ENCODE measurements at places on chromosomes 5 and 9.
A peak's percentile ranks its signal among the peaks of the same experiment; 100 is the strongest.

GRCh38 chr5:7169240-7169878, 226.6 kb upstream of the ADCY2 start:
- DNase-seq = no peak

GRCh38 chr5:4758550-4758949, 381.6 kb upstream of the ADAMTS16 start:
- no peak for DNase-seq

GRCh38 chr5:159456722-159457465, 126.6 kb upstream of the IL12B start:
- DNase-seq = no peak

DNA sequence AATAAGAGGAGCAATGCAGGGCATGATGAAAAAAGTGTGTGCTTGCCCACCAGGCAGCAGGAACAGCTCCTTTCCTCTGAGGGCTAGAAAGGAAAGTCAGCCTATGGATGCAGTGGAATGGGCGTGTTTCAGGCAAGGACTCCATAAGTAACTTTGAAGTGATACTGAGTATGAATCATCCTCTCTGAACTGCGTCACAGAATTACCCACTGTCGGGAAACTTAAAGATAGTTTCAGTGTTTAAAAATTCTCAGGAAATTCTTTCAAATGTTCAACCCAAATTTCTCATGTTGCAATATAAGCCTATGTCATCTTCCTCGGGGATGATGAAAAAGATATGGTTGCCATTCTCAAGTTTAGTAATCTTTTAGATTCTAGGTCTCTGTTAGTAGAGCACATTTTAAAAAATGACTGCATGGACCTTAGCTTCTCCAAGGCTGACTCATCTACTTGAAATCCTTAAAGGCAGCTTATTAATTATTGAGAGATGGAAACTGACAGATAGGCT, 27.7 kb downstream of the PTCD2 start:
- peak; percentile 97 for DNase-seq

DNA sequence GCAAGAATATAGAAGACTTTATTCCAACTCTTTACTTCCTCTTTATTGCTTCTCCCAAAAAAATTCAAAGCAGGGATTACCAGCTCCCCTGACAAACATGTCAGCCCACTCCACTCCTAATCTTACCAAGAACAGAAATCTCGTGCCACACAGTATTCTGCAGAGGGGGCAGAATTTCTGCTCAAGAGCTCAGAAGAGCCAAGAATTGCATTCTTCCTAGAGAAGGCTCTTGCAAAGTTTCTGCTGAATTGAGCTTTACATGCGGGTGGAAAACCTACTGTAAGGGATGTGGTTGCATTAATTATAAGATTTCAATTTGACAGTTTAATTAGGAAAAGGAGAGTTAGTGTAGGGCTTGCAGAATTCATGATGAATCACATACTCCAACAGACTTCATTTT, 428.5 kb downstream of the CETN3 start:
- DNase-seq = no peak

- no peak for DNase-seq
These were observed 299.3 kb downstream of the ANXA1 start for GRCh38 chr9:73451003-73451402.

GRCh38 chr5:1374679-1375055, 29.8 kb upstream of the CLPTM1L start:
- DNase-seq = no peak

- no peak for DNase-seq
These were observed 93.9 kb downstream of the SLC44A1 start for GRCh38 chr9:105338308-105338707.

DNA sequence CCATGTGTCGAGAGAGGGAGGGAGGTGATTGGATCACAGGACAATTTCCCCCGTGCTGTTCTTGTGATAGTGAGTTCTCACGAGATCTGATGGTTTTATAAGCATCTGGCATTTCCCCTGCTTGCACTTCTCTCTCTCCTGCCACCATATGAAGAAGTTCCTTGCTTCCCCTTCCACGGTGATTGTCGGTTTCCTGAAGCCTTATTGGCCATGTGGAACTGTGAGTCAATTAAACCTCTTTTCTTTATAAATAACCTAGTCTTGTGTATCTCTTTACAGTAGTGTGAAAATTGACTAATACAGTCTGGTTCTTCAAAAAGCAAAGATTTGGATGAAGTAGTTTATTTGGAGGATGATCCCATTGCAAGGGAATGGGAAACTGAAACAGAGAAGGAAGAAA, 11.3 kb upstream of the MIER3 start:
- no peak for DNase-seq

- DNase-seq = no peak
These were observed 20.6 kb upstream of the CMBL start for GRCh38 chr5:10328323-10328722.

- DNase-seq = no peak
These were observed 13.4 kb upstream of the TNIP1 start for GRCh38 chr5:151094030-151094851.

GRCh38 chr9:133707065-133707762, 30.9 kb downstream of the SARDH start:
- peak; percentile 60 for DNase-seq

- DNase-seq = peak; percentile 11
These were observed 16.8 kb upstream of the PRLR start for GRCh38 chr5:35246900-35247647.

DNA sequence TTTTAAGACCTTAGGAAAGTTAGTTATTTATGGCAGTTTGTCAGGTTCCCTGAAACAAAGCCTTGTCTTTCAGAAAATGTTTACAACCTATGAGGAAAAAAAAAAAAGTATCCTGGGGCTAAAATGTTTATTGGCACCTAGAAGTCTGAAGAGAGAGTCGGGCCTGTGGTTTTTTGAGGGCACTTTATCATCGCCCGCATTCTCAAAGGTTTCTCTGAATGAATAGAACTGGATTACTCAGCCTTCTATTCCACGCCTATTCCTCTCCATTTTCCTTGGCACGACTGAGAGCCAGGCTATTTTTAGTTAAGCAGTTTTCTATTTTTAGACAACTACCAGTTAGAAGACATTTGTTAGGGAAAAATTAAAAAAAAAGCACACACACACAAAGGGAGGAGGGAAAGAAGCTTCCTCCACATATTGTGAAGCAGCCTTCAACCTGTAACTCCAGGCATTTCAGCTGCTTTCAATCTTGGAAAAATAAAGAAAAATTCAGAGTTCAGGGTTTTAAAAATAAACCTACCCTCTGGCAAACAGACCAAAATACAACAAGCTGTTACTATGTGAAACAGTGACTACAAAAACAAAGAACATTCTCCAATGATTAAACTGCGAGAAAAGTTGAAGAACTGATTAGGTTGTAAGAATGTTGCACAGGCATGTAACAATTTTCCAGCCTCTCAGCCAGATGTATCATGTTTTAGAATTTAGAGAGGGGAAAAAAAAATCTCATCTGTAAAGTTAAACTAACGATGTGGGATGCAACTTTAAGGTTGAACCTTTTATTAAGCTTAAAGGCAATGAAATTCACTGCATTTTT, 97.0 kb downstream of the MEF2C start:
- DNase-seq = peak; percentile 66

- no peak for DNase-seq
These were observed 140.8 kb downstream of the C9orf152 start for GRCh38 chr9:110066929-110067716.

- DNase-seq = no peak
These were observed 149.3 kb downstream of the GNAQ start for GRCh38 chr9:77882294-77882693.

- no peak for DNase-seq
These were observed 148.3 kb upstream of the NR3C1 start for GRCh38 chr5:143551820-143552251.

- DNase-seq = no peak
These were observed 177.2 kb downstream of the TSSK1B start for GRCh38 chr5:113257545-113257944.

DNA sequence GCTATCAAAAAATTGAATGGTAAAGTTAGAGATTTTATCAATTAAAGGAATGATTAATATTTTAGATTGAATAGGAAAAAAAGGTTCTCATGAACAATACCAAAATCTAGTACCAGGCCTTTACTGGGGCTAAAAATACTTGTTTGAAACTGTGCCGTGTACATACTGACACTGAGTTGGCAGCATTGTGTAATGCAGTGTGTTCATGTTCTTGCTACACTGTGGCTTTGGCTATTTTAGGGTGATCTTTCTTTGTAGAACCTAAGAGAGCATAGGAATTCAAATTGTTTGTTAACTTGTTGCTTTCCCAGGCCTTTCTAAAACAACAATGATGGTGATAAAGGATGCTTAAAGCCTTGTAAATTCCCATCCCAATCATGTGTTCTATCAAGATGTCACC, 80.9 kb downstream of the KIF4B start:
- no peak for DNase-seq

- DNase-seq = no peak
These were observed 17.7 kb downstream of the RFX3 start for GRCh38 chr9:3508078-3508431.

DNA sequence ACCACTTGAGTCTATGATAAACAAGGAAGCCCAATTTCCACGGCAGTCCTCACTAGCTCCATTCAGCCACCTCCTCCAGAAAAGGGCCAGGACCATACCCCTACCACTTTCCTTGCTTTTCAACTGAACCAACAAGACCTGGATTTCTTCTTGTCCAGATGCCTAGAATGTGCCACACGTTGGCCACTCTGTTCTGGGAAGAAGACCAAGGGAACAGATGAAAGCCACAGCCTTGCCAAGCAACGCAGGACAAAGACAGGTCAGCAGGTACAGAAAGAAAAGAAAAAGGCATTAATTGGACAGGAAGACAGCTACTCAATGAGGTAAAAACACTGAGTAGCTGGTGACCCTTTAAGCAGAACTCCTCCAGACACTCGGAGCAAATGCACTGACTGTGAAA, 2.2 kb downstream of the CCNJL start:
- no peak for DNase-seq

GRCh38 chr9:136512651-136513071, 29.8 kb upstream of the SEC16A start:
- DNase-seq = no peak

DNA sequence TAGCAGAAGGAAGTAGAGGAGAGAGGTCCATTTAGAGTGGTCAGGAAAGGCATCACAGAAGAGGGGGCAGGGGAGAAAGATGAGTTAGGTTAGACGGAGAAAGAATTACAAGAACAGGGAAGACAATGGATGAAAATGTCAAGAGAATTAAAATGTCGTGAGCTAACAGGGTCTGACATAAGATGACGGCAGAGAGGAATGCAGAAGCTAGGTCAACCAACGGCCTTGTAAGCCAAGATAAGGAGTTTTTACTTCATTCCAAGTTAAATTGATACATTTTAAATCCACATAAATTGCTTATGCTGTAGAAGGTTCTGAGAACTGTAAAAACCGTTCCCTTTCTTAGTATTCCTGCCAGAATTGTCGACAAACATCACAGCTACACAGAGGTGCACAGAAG, 896.9 kb upstream of the DMAC1 start:
- no peak for DNase-seq

DNA sequence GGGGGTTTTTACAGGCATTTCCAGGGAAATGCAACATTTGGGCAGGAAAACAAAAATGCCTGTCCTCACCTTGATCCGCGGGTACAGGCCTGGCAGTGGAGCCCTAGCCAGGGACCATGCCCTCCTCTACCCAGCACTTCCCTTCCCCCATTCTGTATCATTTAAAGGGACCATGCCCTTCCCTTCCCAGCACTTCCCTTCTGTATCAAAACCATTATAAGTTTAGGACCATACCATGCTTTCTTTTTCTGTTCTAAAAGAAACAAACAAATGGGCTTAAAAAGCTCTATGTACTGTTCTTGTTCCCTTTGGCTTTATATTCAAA, 166.9 kb upstream of the ZNF608 start:
- no peak for DNase-seq

GRCh38 chr9:13896047-13896446, 417.9 kb downstream of the NFIB start:
- DNase-seq = no peak

GRCh38 chr5:11785771-11786352, 118.4 kb downstream of the CTNND2 start:
- no peak for DNase-seq

DNA sequence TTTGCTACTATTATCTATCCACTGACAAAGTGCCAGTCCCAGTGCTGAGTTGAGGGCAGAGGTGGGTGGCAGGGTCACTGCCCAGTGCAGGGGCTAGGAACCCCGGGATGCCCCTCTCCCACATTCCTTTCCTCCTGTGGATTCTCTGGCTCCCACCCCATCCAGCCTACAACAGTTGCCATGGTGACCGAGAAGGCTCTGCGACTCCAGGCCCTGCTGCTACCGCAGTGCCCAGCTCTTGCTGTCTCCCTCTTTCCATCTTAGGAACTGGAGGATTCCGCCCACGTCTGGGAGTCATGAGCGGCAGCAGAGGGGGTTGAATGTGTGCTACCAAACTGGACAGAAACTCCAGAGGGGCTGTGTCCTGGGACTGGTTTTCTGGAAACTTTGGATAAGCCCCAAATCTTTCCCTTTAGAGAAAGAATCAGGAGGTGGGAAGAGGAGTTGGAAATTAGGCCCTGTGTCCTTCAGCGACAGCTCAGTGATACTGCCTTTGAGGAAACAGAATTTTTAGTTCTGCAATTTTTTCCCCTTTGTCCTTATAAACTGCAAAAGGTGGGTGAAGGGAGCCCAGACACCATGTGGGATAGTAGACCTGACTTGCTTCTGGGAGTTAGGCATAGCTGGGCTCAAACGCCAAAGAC, 20.7 kb upstream of the C5orf47 start:
- DNase-seq = no peak

DNA sequence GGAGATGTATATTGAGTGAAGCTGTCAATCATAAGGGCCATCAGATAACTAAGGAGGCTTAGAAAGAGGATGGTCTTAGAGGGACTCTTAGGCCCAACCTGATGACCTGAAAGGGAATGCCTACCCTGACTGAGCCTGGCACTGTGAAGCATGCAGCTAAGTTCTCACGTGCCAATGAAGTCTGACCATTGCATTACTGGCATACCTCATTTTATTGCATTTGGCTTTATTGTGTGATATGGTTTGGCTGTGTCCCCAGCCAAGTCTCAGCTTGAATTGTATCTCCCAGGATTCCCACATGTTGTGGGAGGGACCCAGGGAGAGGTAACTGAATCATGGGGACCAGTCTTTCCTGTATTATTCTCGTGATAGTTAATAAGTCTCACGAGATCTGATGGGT, 421.6 kb upstream of the SGCD start:
- DNase-seq = no peak

- peak; percentile 42 for DNase-seq
These were observed 80.5 kb upstream of the EPB41L4B start for GRCh38 chr9:109401169-109401989.

GRCh38 chr9:100505564-100506159, 32.7 kb downstream of the TMEFF1 start:
- DNase-seq = peak; percentile 59
